ENCODE measurements at places on chromosomes 13 and 19.

DNA sequence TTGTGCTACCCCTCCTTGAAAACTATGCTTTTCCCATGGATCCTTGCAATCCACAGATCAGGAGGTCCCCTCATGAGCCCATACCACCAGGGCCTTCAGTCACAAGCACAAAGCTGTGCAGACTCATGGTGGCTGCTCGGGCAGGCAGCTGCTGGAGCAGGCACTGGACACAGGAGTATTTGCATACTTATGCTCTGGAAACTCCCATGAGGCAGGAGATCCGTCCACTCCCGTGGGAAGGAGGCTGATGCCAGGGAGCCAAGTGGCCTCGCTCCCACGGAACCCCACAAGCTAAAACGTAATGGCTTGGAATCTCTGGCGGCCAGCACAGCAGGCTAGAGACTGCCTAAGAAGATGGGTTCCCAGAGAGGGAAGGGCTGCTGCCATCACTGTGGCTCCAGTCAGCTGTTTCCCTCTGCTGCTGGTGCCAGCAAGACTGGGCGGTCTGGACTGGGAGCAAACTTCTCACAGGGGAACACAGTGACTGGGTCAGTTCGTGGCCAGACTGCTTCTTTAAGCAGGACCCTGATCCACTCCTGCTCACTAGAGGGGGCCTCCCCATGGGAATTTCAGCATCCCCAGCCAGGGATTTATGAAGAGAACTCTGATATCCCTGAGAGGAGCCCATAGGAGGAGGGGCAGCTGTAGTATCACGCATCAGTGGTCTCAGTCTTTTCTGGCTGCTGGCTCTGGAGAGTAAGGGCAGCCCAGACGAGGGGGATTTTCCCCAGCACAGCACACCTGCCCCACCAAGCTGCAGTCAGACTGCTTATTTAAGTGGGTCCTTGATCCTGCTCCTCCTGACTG lies 370.3 kb upstream of the ATXN8OS start:
- DNase-seq: no peak
- H3K4me1 ChIP-seq: no peaks in the 10 kb centered on the region
- H3K36me3 ChIP-seq: no peaks in the 10 kb centered on the region
- no peak overlapping the region for H3K4me3 ChIP-seq

- no peak overlapping the region for H3K27ac ChIP-seq
- H3K36me3 ChIP-seq: peaks cover 15% of the 10 kb centered on the region
- H3K4me1 ChIP-seq: peaks cover 25% of the 10 kb centered on the region
- H3K27me3 ChIP-seq: no peaks in the 10 kb centered on the region
- DNase-seq: no peak
Measured at GRCh38 chr19:2234996-2235380, 1.1 kb downstream of the PLEKHJ1 start.

DNA sequence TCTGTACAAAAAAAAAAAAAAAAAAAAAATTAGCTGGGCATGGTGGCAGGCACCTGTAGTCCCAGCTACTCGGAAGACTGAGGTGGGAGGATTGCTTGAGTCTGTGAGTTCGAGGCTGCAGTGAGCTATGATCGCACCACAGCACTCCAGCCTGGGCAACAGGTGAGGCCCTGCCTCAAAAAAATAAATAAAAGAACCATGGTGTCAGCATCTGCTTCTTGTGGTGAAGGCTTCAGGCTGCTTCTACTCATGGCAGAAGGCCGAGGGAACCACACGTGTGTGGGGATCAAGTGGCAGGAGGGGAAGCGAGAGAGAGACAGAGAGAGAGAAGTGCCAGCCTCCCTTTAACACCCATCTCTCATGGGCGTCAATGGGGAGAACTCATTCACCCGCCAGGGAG lies 13.5 kb downstream of the BCL3 start:
- H3K36me3 ChIP-seq: peaks cover 11% of the 10 kb centered on the region
- H3K27ac ChIP-seq: no peak overlapping the region
- no peaks in the 10 kb centered on the region for H3K27me3 ChIP-seq
- DNase-seq: no peak
- H3K4me1 ChIP-seq: peaks cover 8% of the 10 kb centered on the region
- H3K4me3 ChIP-seq: no peak overlapping the region

- H3K4me1 ChIP-seq: peaks cover 31% of the 10 kb centered on the region
- peak overlapping the region; percentile 100 for H3K4me3 ChIP-seq
- peak overlapping the region; percentile 68 for H3K27ac ChIP-seq
- peaks cover 8% of the 10 kb centered on the region for H3K36me3 ChIP-seq
- no peak for DNase-seq
Measured at GRCh38 chr19:16184665-16185122, 516 bp upstream of the FAM32A start.

GRCh38 chr13:108618233-108618632 lies 11.2 kb upstream of the MYO16 start:
- H3K27ac ChIP-seq: no peak overlapping the region
- H3K27me3 ChIP-seq: no peaks in the 10 kb centered on the region
- H3K4me3 ChIP-seq: no peak overlapping the region
- DNase-seq: no peak
- no peaks in the 10 kb centered on the region for H3K36me3 ChIP-seq

- no peak overlapping the region for H3K27ac ChIP-seq
- DNase-seq: no peak
- H3K36me3 ChIP-seq: no peaks in the 10 kb centered on the region
- no peaks in the 10 kb centered on the region for H3K27me3 ChIP-seq
Measured at GRCh38 chr13:33757713-33758112, 60.2 kb upstream of the RFC3 start.

DNA sequence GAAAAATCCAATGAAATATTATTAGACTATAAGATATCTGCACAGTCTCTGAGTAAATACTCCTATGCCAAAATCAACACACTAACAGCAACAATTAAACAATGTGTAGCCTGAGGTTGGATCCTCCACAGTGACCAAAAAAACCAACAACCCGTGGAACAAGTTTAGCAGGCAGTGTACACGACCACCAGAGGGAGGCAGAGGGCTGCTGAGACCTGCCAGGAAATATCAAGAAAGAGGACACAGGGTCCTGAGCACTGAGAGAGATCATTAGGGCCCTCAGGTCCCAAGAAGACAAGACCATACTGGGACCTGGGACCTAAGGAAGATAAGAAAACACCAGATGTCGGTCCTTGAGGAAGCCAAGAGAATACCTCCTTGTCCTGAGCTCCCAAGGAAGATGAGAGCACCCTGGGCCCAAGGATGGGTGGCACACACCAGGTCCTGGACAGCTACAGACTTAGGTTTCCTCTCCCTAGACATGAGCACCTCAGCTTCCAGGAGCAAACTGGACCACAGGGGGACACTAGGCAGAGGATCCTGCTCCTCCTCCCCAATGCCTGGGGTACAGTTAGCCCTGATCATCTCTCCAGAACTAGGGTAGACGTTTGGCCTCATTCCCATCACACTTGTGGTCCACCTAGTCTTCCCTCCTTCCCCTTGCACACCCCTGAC lies 822 bp upstream of the ZNF274 start:
- H3K27ac ChIP-seq: peak overlapping the region; percentile 95
- H3K27me3 ChIP-seq: no peaks in the 10 kb centered on the region
- no peaks in the 10 kb centered on the region for H3K4me1 ChIP-seq

DNA sequence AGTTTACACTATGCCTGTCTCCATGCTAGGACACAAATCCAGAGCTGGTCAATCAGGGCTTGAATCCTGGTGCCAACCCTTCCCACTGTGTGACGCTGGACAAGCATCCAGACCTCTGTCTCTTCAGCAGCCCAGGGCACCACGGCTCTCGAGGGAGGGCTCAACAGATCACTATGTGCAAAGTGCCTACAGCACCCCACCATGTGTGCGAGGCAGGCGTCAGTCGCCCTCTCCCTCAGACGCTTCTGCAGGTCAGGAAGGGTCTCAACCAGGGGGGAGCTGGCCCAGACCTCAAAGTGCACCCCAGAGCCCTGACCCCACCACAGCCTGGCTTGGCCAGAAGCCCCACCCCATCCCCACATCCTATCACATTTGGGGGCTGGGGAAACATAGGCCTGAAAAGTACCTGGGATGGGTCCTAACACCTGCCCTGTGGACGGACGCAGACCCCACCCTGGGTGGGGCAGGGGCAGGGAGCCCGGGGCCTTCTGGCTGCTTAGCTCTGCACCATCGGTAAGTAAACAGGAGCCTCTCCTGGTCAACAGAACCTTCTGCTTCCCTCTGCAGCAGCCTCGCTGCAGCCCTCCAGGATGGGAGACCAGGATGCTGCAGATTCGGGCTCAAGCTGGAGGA lies 2.9 kb upstream of the C2CD4C start:
- H3K4me3 ChIP-seq: no peak overlapping the region
- no peaks in the 10 kb centered on the region for H3K36me3 ChIP-seq
- H3K27me3 ChIP-seq: peaks cover 7% of the 10 kb centered on the region
- peaks cover 16% of the 10 kb centered on the region for H3K4me1 ChIP-seq
- no peak overlapping the region for H3K27ac ChIP-seq

DNA sequence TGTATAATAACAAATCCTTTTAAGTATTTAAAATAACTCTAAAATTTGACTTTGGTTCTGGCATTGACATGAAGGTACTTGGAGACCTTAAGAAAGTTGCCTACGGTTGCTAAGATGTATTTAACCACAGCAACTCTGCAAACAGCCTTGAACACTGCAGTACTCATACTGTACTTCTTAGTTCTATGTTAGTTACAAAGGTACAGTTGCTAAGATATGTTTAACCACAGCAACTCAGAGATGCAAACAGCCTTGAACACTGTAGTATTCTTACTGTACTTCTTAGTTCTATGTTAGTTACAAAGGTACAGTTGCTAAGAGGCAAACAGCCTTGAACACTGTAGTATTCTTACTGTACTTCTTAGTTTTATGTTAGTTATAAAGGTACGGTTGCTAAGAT lies 268.3 kb upstream of the MIR17HG start:
- no peaks in the 10 kb centered on the region for H3K4me1 ChIP-seq
- no peak overlapping the region for H3K4me3 ChIP-seq
- H3K27ac ChIP-seq: no peak overlapping the region
- DNase-seq: no peak
- no peaks in the 10 kb centered on the region for H3K36me3 ChIP-seq

DNA sequence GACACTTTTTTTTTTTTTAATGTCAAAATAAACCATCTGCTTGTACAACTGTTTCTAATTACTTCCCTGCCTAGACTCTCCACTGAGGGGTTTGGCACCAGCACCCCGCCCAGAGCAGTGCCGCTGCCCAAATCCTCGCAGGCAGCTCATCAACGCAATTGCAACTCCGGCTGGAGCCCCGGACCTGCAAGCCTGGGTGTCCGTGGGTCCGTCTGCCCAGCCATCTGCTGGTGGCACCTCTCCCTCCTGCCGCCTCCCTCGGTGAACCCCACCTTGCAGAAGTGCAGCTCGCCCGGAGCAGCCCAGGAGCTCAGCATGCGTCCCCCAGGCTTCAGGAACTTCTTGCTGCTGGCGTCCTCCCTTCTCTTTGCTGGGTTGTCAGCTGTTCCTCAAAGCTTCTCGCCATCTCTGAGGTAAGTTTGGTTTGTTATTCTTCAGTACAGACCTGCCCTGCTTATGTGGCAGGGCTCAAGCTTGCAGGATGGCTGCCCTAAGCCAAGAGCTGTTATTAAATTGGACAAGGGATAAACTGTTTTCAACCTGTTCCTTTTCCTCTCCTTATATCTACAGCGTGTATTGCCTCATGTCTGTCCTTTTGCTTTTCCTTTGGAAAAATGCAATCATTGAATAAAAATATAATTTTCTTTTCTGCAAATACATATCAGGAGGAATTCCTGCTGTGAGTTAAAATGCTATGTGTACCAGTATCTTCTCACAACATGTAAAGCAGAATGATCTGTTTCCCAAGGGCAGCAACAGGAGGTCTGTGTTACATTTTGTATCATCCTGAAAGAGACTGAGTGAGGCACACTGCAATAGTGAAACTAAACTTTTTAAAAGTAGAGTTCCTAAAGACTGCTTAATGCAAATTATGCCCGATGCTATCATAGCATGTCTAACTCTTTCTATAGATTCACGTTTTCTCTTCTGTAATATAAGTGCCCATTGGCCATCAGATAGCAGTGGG lies at the start of gene ITGBL1:
Gene ITGBL1, plus strand, starts transcription at position 157 of the 967 bp plus-strand sequence. Its CDS starts 159 bp downstream, at position 316.
- peak within 1 kb of the TSS; percentile 90 for H3K27ac ChIP-seq
- no peak for DNase-seq
- no peaks in the 10 kb centered on the region for H3K27me3 ChIP-seq
- H3K36me3 ChIP-seq: no peaks in the 10 kb centered on the region
- peak within 1 kb of the TSS; percentile 82 for H3K4me3 ChIP-seq

DNA sequence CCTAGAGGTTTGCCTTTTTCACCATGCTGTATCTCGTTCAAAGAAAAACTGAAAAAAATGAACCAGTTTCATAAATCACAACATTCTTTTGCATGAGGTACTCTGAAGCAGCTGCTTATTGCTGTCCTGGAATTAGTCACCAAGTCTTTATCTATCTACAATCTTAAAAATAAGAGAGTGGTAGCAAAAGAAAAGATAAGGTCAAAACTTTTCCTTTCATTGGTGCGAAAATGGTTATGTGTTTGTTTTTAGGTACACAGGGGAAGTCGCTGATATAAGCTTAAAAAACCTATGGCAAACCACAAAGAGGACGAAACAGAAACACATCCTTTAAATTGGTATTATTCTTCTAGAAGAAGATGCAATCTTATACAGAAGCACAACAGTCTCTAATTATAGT lies 20.7 kb downstream of the OBI1 start:
- no peaks in the 10 kb centered on the region for H3K4me1 ChIP-seq
- no peak overlapping the region for H3K27ac ChIP-seq
- H3K4me3 ChIP-seq: no peak overlapping the region
- peaks cover 23% of the 10 kb centered on the region for H3K36me3 ChIP-seq
- no peaks in the 10 kb centered on the region for H3K27me3 ChIP-seq
- no peak for DNase-seq

DNA sequence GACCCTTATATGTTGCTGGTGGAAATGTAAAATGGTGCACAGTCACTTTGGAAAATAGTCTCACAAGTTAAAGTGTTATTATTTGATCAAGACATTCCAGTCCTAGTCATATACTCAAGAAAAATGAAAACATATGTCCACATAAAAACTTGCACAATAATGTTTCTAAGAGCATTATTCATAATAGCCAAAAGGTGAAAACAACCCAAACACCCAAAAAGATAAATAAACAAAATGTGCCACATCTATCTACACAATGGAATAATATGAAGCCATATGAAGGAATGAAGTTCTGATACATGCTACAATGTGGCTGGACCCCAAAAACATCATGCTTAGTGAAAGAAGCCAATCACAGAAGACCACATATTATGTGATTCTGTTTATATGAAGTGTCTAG lies 14.4 kb upstream of the AKAP8 start:
- no peaks in the 10 kb centered on the region for H3K4me1 ChIP-seq
- no peak for DNase-seq
- peaks cover 60% of the 10 kb centered on the region for H3K36me3 ChIP-seq
- H3K27me3 ChIP-seq: no peaks in the 10 kb centered on the region
- H3K4me3 ChIP-seq: no peak overlapping the region
- no peak overlapping the region for H3K27ac ChIP-seq

GRCh38 chr13:40096357-40096901 lies 441.0 kb downstream of the COG6 start:
- no peak for DNase-seq
- no peak overlapping the region for H3K27ac ChIP-seq
- no peak overlapping the region for H3K4me3 ChIP-seq
- no peaks in the 10 kb centered on the region for H3K27me3 ChIP-seq
- no peaks in the 10 kb centered on the region for H3K4me1 ChIP-seq

- peaks cover 10% of the 10 kb centered on the region for H3K4me1 ChIP-seq
- H3K27me3 ChIP-seq: no peaks in the 10 kb centered on the region
- H3K4me3 ChIP-seq: no peak overlapping the region
- no peak overlapping the region for H3K27ac ChIP-seq
Measured at GRCh38 chr13:109415057-109415456, 371.3 kb downstream of the IRS2 start.
